ENCODE measurements at places on chromosomes 2 and 18. TPM values are rescaled to one million over a fixed set of nuclear protein-coding genes. Genes with fewer than 3 reads are reported as not detected.

DNA sequence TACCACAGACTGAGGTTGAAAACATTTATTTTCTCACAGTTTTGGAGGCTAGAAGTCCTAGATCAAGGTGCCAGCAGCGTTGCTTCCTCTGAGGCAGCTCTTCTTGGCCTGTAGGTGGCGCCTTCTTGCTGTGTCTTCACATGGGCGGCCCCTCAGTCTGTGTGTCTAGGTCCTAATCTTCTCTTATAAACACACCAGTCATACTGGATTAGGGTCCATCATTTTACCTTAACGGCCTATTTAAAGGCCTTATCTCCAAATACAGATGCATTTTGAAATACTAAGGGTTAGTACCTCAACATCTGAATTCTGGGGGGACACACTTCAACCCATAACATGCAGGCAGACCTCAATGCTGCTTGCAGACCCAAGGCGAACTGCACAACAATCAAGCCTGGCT is 4.4 kb upstream of the RMC1 start:
- DNase-seq, result peak; percentile 31

SLC19A3 gene
- polyA plus RNA-seq, result 2.7 TPM

DNA sequence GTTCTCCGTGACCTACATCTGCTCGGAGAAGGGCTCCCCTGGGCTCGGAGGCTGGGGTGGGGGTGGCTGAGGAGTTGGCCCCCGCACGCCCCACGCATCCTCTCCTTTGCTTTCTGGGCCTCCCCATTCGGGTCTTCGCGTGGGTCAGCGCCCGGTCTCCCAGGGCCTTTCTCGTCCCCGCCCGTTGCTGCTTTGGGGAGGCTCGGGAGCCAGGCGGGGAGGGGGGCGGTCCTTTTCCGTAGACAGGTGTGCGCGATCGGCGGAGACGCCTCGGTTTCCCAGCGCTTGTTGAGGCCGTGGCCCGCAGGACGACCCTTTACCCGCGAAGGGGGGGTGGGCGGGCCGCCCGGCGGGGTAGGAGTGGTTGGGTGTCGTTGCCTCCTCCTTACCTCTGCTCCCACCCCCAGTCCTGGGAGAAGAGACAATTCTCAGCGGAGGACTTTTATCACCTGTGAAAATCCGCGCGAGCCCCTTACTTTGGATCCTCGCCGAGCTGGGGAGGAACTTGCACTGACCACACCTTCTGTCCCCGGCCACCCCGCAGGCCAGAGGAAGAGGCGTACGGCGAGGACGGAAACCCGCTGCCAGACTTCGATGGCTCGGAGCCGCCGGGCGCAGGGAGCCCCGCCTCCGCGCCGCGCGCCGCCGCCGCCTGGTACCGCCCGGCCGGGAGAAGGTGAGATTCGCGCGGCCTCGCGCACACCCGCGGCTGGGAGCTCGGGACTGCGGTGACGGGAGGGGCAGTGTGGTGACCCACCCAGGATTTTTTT is 2.6 kb downstream of the ADCYAP1 start:
- DNase-seq, result no peak

REEP1 gene
- 0.45 TPM for polyA plus RNA-seq

DNA sequence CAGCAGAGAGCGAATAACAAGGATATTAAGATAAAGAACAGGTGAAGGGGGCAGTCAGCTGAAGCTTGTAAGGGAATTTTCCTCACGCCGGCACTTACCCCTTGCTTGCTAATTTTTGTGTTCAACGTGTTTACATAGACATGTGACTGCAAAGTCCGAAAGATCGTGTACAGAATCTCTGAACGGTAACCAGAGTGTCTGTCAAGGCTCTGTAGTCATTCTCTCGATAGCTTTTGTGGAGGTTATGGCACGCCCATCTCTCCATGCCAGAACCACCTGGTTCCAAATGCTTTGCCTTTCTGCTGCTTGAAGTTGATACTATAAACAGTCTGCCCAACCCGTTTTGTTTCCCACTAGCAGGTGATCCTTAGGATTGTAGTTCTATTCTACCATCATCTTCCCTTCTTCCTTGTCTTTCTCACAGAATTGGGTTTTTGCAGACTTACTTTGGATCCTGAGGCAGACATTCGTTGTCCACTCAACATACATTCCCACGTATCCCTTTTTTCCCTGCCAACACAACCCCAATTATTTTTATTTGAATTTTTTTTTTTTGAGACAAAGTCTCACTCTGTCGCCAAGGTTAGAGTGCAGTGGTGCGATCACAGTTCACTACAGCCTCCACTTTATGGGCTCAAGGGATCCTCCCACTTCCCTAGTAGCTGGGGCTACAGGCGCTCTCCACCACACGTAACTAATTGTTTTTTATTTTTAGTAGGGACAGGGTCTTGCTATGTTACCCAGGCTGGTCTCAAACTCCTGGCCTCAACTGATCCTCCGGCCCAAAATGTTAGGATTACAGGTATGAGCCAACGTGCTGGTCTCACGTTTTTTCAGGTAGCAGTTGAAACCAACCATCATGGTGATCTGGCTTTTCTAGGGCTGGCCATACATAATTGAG is 1.3 kb upstream of the USP34 start:
- DNase-seq, result peak; percentile 39

AQP12B gene
- not detected for polyA plus RNA-seq

- DNase-seq, result no peak
These were observed 49.3 kb downstream of the LYPD6B start for GRCh38 chr2:149087751-149088150.

- DNase-seq, result peak; percentile 68
These were observed 112.1 kb downstream of the KYNU start for GRCh38 chr2:142989273-142990204.

DNA sequence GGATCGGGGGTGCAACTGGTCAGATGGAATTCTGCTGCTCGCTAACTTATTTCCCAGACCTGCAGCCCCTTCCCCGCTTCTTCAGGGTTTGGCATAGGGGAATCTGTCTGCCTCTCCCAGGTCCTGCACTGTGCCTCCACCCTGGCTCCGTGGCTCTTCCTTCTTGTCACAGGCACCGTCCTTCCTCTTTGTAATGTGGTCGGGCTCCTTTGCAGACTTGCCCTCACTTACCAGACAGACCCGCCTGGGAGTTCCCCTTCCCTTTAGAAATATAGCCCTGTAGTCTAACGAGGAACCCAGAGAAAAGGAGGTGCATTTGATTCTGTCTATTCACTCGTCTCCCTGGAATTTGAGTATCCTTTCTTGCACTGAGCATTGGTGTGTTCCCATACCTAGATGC is 63.9 kb upstream of the PAX8 start:
- DNase-seq, result no peak

UGT1A4 gene
- 0.05 TPM for polyA plus RNA-seq

SNTG2 gene
- polyA plus RNA-seq, result not detected

DNA sequence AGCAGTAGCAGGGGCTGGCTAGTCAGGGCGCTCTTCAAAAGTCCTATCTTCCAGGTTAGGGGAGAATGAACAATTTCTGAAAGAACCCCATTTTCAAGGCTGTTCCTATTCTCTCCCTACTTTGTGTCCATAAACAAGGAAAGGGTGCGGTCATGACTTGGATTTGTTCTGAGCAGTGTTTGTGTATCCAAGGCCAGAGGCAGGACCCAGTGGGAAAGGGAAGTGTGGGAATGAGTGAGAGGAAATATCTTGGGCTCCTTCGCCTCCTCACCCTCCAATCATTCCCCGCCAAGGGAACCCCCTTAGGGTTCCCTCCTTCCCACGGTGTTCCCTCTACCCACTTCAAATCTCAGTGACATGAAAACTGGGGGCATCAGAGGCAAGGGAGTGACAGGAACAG is 25.5 kb upstream of the SPTBN1 start:
- no peak for DNase-seq

DYSF gene
- 0.68 TPM for polyA plus RNA-seq

GRCh38 chr18:43692099-43692690 is 414.9 kb upstream of the SYT4 start:
- DNase-seq, result no peak

DNA sequence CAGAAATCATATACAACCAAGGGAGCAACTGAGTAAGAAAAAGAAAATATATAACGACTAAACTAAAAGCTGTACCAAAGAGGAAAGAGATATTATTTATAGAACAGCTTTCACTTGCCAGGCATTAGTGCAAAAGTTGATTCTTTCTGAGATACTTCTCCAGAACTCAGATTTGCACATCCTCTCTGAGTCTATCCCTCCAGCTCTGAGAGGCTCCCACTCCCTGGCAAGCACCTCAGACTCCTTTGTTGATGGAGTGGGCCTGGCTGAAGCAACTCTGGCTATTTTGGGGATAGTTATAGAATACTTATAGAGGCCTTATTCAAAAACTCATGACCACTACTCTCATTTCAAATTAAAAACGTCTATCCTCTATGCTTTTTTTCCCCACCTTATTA is 501.6 kb upstream of the TNP1 start:
- no peak for DNase-seq

DNA sequence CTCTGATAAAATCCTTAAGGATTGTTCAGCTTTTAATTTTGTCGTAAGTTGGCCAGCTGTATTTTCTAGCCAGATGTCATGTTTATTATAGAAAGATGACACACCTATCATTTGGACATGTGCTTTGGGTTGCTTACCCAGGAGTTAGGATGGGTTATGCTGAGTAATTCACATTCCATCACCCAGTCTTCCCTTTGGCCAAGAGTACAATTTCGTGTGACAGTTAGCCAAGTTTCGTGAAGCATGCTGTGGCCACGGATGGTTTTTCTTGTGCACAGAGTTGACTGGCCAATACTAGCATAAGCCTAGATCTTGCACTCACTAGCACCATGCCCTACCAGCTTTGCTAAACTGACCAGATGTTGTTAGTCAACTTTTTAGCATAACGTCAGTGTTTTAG is 5.8 kb downstream of the MAPRE3 start:
- no peak for DNase-seq

GAL3ST2 gene
- polyA plus RNA-seq, result 0.41 TPM

DNA sequence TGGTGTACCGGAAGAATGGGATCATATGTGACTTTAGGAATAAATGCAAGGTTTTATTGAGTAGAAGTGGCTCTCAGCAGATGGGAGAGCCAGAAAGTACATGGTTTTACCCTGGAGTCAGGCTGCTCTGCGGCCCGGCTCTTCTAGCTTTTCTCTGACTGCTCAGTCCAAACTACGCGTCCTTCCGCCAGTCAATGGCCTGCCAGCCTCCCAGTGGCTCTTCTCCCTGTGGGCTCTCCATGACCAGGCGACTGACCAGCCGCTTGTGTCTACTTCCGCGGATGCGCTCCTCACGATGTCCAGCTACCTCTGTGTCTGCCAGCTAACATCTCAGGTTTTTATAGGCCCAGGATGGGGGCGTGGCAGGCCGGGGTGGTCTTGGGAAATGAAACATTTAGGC is 220.4 kb downstream of the VAPA start:
- no peak for DNase-seq

DNA sequence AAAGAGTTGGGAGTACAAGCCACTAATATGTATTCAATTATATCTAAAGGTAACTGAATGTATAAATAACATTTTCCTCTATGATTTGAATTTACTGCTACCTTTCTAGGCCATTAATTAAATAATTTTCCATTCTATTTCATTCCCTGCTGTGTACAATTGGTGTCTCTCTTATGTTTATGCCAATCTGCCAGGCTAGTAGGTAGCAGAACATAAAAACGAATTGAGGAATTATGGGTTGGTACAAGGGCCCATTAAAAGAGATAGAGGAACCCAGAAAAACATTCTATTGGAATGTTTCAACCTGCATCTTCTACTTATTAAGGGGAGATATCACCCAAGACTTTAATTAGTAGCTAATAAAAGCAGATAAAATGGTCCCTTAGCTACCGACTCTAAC is 32.2 kb downstream of the AKAIN1 start:
- no peak for DNase-seq

- DNase-seq, result no peak
These were observed 38.1 kb downstream of the ACOXL start for GRCh38 chr2:110770404-110770958.

GRCh38 chr2:26859622-26860021 is 11.7 kb downstream of the DPYSL5 start:
- DNase-seq, result no peak

ASXL3 gene
- not detected for polyA plus RNA-seq

GRCh38 chr2:104840156-104840555 is 13.8 kb upstream of the POU3F3 start:
- no peak for DNase-seq

DNA sequence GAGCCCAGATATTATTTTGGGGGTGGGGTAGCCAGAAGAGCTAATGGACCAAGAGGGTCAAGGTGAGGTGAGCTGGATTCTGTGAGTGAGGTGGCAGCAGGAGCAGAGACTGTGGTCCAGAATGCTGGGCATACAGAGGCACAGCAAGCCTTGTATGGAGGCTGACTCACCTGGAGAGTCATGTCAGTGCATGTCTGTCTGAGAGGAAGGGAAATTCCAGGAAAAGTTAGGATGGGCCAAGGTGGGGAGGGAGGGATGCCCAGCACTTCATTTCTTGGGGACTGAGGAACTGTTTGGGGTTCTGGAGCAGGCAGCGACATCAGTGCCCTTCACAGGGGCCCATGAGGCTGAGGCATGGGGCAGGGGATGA is 21.1 kb downstream of the PER2 start:
- no peak for DNase-seq

VAMP5 gene
- polyA plus RNA-seq, result not detected

- DNase-seq, result no peak
These were observed 81.6 kb upstream of the CTDP1 start for GRCh38 chr18:79597831-79598632.

- no peak for DNase-seq
These were observed 89.5 kb downstream of the GORASP2 start for GRCh38 chr2:171018522-171018921.

DNA sequence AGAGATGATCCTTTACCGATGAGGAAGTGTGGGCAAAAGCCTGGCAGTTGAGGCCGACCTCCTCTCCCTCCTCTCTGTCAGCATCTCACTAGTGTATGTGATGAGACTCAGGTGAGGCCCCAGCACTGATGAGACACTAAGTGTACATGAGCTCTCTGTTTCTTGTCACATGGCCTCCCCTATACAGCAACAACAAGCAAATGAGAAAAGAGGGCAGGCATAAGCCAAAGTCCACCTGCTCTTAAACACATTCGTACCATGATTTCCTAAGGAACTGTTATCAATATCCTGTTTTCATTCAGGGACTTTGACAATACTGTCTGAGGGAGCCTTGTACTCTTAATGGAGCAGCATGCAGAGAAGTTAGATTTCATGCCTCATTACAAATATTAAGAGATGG is 113.0 kb downstream of the CNTNAP5 start:
- DNase-seq, result no peak

DNA sequence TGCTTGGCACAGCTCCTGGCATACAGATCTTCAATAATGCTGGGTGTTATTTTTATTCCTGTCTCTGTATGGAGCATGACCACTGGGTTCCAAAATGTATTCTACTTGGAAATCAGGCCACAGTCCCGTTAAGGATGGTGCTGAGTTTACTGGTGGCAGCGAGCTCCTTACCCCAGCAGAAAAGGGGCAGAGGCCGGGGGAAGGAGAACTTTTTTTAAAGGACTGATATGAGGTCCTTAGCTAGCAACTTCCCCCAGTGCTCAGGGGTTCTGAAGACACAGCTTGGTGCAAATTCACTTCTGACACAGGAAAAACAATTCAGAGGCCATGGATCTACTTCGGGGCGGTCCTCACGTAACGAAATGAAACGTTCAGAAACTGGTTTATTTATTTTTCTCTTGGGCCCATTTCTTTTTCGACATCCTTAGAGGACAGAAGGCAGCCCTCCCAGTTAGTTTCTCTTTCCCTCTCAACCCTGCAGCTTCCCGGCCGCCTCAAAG is 872 bp downstream of the RDH14 start:
- DNase-seq, result no peak

All from A549 (cell line).